ENCODE measurements at places on chromosomes 1 and 21. TPM values are rescaled to one million over a fixed set of nuclear protein-coding genes. Genes with fewer than 3 reads are reported as not detected.

- H3K27ac ChIP-seq = no peak overlapping the region
- H3K4me3 ChIP-seq = no peak overlapping the region
- H3K4me1 ChIP-seq = no peaks in the 10 kb centered on the region
- DNase-seq = no peak
Measured at GRCh38 chr1:50474859-50475809, 51.9 kb upstream of the DMRTA2 start.

Gene SLFNL1
- 0.22 TPM for total RNA-seq

Gene SPRR5
- not detected for total RNA-seq

- H3K27ac ChIP-seq = no peak overlapping the region
- no peak for DNase-seq
- H3K27me3 ChIP-seq = peaks cover 2% of the 10 kb centered on the region
- no peaks in the 10 kb centered on the region for H3K4me1 ChIP-seq
- H3K36me3 ChIP-seq = no peaks in the 10 kb centered on the region
Measured at GRCh38 chr1:3359756-3360440, 94.6 kb upstream of the ARHGEF16 start.

Gene PRDM15
- total RNA-seq = 14.5 TPM

DNA sequence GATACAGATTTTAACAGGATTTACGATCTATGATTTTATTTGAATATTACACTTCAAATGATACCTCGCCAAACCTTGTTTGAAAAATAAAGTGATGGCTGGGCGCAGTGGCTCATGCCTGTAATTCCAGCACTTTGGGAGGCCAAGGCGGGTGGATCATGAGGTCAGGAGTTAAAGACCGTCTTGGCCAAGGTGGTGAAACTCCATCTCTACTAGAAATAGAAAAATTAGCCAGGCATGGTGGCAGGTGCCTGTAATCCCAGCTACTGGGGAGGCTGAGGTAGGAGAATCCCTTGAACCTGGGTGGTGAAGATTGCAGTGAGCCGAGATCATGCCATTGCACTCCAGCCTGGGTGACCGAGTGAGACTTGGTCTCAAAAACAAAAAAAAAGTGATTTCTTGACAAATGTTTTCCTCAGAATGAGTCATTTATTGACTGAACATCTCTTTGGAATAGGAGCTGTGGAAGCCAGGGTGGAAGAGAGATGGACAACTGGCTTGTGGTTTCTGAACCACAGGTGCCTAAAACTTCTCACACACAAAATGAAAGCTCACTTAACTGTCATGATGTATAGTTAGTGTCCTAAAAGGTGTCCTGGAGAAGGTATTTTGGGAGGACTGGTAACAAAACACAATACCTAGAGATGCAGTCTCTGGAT, 11.9 kb downstream of the PKNOX1 start:
- no peak overlapping the region for H3K27ac ChIP-seq
- no peak for DNase-seq
- peaks cover 4% of the 10 kb centered on the region for H3K36me3 ChIP-seq
- H3K4me1 ChIP-seq = peaks cover 35% of the 10 kb centered on the region
- H3K4me3 ChIP-seq = no peak overlapping the region
- H3K27me3 ChIP-seq = no peaks in the 10 kb centered on the region

DNA sequence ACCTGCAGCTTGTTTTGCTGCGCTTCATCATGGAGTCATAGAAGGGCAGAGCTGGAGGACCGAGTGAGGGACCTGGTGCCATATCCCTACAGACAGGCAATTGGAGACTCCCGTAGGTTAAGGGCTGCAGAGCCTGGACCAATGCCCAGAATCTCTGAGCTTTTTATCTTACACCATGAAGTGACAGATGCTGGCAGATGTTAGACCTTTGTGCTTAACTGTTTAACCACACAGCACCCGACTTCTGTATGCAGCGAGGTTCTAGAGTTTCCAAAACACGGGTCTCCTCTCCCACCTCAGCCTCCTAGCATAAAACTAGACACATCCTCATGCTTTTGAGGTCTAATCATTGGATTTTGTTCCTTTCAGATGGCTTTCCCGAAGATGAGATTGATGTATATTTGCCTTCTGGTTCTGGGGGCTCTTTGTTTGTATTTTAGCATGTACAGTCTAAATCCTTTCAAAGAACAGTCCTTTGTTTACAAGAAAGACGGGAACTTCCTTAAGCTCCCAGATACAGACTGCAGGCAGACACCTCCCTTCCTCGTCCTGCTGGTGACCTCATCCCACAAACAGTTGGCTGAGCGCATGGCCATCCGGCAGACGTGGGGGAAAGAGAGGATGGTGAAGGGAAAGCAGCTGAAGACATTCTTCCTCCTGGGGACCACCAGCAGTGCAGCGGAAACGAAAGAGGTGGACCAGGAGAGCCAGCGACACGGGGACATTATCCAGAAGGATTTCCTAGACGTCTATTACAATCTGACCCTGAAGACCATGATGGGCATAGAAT, 47.6 kb downstream of the B3GALT5 start:
- no peaks in the 10 kb centered on the region for H3K4me1 ChIP-seq
- DNase-seq = no peak

DNA sequence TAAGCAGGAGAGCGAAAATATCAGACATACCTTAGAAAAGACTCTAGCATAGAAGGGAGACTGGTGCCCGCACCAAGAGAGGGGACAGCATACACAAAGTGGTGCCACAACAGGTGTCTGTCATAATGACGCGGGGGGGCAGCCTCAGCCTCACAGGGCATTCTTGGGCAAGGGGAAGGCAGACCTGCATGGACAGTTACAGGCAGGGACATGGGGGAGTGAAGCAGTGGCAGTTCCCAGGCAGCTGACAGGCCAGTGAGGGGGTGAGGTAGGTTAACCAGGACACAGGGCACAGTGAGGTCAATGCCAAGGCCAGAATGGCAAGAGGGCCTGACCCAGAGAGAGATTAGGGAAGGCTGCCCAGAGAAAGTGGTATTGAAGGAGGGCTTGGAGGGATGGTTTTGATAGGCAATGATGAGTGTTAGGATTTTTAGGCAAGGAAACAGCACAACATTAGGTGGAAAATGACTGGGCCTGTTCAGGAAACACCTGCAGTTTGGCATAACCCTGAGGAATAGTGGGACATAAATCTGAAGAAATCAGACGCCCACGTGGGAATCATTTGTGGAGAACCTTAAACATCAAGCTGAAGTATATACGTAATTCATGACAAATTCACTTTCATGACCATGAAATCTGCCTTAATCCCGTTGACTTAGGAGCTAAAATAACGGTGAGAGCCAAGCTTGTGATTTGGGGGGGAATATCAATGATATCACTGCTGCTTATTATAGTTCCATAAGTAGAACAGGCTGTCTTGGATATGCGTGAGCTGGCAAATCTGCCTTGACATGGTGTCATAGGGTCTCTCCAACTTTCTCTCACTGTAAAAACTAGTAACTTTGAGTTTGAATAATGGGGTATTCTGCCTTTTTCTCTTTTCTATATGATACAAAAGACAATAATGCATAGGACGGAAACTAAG, 8.9 kb downstream of the PTPN14 start:
- peaks cover 9% of the 10 kb centered on the region for H3K27me3 ChIP-seq
- DNase-seq = no peak
- no peak overlapping the region for H3K4me3 ChIP-seq
- no peaks in the 10 kb centered on the region for H3K4me1 ChIP-seq
- H3K27ac ChIP-seq = no peak overlapping the region

Gene GPR161
- total RNA-seq = 0.16 TPM

Gene CDCP2
- not detected for total RNA-seq

- peak overlapping the region; percentile 4 for H3K27ac ChIP-seq
- peaks cover 3% of the 10 kb centered on the region for H3K4me1 ChIP-seq
- no peaks in the 10 kb centered on the region for H3K27me3 ChIP-seq
Measured at GRCh38 chr1:112605633-112606327, 13.2 kb downstream of the ST7L start.

- H3K27me3 ChIP-seq = no peaks in the 10 kb centered on the region
- no peak for DNase-seq
- no peak overlapping the region for H3K27ac ChIP-seq
- H3K36me3 ChIP-seq = peaks cover 24% of the 10 kb centered on the region
- H3K4me1 ChIP-seq = peaks cover 27% of the 10 kb centered on the region
Measured at GRCh38 chr1:149977345-149977744, 33.2 kb downstream of the OTUD7B start.

DNA sequence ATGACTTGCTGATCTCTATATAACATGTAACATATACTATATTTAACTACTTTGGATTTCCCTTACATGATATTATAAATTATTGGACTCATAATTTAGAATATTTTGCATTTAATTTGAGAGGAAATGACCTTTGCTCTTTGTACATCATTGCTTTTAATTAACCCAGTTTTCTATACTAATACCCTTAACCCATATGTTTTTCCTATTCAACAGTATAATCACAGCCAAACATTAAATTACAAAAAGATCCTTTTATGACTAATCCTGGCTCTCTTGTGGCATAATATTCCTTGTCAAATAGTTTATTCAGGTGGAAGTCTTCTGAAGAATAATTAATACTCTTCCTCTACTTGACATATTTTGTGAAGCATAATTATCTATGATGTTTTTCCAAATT, 56.0 kb upstream of the GPR52 start:
- H3K27ac ChIP-seq = no peak overlapping the region
- no peaks in the 10 kb centered on the region for H3K27me3 ChIP-seq
- peaks cover 27% of the 10 kb centered on the region for H3K36me3 ChIP-seq
- no peak overlapping the region for H3K4me3 ChIP-seq
- no peak for DNase-seq
- no peaks in the 10 kb centered on the region for H3K4me1 ChIP-seq

GRCh38 chr1:172383536-172383935, 36.9 kb upstream of the C1orf105 start:
- H3K27me3 ChIP-seq = no peaks in the 10 kb centered on the region
- peaks cover 24% of the 10 kb centered on the region for H3K4me1 ChIP-seq
- H3K36me3 ChIP-seq = no peaks in the 10 kb centered on the region
- no peak overlapping the region for H3K27ac ChIP-seq

DNA sequence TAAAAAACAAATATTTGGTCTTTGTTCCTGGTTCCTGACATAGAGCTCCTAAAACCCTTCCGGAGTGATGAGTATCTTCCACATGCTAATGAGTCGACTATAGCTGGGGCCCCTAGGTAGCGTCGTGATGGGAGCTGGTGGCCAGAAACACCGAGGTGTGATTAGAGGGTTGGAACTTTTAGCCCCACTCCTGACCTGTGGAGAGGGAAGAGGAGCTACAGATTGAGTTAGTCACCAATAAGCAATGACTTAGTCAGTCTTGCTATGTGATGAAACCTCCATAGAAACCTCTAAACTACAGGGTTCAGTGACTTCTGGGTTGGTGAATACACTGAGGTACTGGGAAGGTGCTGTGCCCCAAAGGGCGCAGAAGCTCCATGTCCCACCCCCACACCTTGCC, 30.1 kb upstream of the PLD5 start:
- H3K4me3 ChIP-seq = no peak overlapping the region
- H3K36me3 ChIP-seq = no peaks in the 10 kb centered on the region
- no peaks in the 10 kb centered on the region for H3K4me1 ChIP-seq
- H3K27me3 ChIP-seq = peaks cover 2% of the 10 kb centered on the region
- DNase-seq = no peak

- no peak for DNase-seq
- peaks cover 17% of the 10 kb centered on the region for H3K4me1 ChIP-seq
- peaks cover 2% of the 10 kb centered on the region for H3K27me3 ChIP-seq
- no peaks in the 10 kb centered on the region for H3K36me3 ChIP-seq
Measured at GRCh38 chr1:207888652-207889051, 22.3 kb downstream of the CD34 start.

Gene F5
- 23.3 TPM for total RNA-seq

Gene RAB25
- total RNA-seq = 0.63 TPM

GRCh38 chr1:203692565-203693470, 66.2 kb downstream of the ATP2B4 start:
- H3K4me1 ChIP-seq = peaks cover 20% of the 10 kb centered on the region
- H3K36me3 ChIP-seq = no peaks in the 10 kb centered on the region
- H3K27ac ChIP-seq = peak overlapping the region; percentile 50
- H3K27me3 ChIP-seq = no peaks in the 10 kb centered on the region
- DNase-seq = no peak
- no peak overlapping the region for H3K4me3 ChIP-seq

Gene S100A2
- total RNA-seq = 0.50 TPM

DNA sequence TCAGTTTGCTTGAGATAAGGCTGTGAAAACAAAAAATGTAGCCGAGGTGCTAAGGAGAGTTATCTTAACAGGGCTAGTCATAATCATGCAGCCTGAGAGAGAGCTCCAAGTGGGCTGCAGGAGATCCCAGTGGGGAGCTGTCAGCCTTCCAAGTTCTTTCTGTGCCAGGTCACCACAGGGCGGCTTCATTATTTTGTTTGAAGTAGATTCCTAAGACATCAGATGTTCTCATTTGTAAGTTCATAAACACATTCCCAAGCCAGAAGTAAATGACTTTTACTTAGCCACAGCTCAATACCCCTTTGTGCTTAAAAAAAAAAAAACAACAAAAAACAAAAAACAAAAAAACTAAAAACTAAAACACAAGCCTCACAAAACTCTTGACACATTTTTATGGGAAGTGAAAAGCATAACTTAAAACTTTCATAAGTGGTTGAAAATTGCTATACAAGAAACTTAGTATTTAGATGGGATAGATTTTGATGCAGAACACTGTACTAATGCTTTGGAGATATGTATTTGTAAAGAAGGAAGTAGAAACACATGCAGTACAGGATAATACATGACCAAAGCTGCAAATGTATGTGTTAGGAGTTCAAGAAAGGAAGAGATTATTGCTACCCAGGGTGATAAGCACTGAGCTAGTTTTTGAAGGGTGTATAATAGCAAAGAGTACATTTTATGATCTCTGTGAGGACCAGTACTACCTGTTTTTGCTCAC, 8.6 kb downstream of the CDC14A start:
- H3K36me3 ChIP-seq = peaks cover 61% of the 10 kb centered on the region
- no peak for DNase-seq
- no peaks in the 10 kb centered on the region for H3K27me3 ChIP-seq
- H3K4me1 ChIP-seq = peaks cover 80% of the 10 kb centered on the region
- peak overlapping the region; percentile 58 for H3K27ac ChIP-seq
- H3K4me3 ChIP-seq = no peak overlapping the region

Gene RHOC
- 34.2 TPM for total RNA-seq

DNA sequence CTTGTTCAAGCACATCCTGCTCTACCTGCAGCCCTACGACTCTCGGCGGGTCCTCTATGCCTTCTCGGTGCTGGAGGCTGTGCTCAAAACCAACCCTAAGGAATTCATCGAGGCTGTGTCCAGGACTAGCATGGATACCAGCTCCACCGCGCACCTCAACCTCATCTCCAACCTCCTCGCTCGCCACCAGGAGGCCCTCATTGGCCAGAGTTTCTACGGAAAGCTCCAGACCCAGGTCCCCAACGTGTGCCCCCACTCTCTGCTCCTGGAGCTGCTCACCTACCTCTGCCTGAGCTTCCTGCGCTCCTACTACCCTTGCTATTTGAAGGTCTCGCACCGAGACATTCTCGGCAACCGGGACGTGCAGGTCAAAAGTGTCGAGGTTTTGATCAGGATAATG, 74.3 kb upstream of the MORC3 start:
- no peaks in the 10 kb centered on the region for H3K27me3 ChIP-seq
- H3K4me3 ChIP-seq = no peak overlapping the region
- H3K36me3 ChIP-seq = peaks cover 13% of the 10 kb centered on the region
- no peak for DNase-seq

Gene TSSK3
- total RNA-seq = 0.85 TPM

All from activated CD8-positive, alpha-beta T cell treated with anti-CD3 and anti-CD28 coated beads for 36 hours (primary cell).